ENCODE measurements at places on chromosomes 5 and 9.
A peak's percentile ranks its signal among the peaks of the same experiment; 100 is the strongest.

DNA sequence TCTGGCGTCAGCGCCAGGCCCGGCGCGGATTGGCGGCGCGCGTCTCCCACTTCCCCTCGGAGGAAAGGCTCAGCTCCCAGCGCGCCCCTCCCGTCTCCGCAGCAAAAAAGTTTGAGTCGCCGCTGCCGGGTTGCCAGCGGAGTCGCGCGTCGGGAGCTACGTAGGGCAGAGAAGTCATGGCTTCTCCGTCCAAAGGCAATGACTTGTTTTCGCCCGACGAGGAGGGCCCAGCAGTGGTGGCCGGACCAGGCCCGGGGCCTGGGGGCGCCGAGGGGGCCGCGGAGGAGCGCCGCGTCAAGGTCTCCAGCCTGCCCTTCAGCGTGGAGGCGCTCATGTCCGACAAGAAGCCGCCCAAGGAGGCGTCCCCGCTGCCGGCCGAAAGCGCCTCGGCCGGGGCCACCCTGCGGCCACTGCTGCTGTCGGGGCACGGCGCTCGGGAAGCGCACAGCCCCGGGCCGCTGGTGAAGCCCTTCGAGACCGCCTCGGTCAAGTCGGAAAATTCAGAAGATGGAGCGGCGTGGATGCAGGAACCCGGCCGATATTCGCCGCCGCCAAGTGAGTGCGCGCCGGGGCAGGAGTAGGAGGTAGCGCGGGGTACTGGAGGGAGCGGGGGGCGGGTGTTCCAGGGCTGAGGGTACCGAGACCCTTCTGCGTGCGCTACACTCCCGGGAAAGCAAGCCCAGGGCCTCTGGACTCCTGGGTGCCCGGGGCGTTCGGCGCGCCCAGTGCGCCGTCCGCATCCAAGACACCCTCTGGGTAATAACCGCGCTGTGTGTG, at the start of gene MSX2:
Gene MSX2, plus strand, starts transcription at position 99 of the 777 bp plus-strand sequence. Its CDS starts 78 bp downstream, at position 177.
- DNase-seq = peak; percentile 23

GRCh38 chr5:88390481-88390880, 121.8 kb upstream of the TMEM161B start:
- no peak for DNase-seq

- no peak for DNase-seq
Measured at GRCh38 chr5:73513996-73514395, 15.8 kb downstream of the BTF3 start.

- no peak for DNase-seq
Measured at GRCh38 chr9:90720621-90721265, 78.1 kb upstream of the DIRAS2 start.

- DNase-seq = no peak
Measured at GRCh38 chr5:163402007-163402406, 35.4 kb upstream of the CCNG1 start.

GRCh38 chr5:127098241-127098640, 24.9 kb upstream of the C5orf63 start:
- no peak for DNase-seq

DNA sequence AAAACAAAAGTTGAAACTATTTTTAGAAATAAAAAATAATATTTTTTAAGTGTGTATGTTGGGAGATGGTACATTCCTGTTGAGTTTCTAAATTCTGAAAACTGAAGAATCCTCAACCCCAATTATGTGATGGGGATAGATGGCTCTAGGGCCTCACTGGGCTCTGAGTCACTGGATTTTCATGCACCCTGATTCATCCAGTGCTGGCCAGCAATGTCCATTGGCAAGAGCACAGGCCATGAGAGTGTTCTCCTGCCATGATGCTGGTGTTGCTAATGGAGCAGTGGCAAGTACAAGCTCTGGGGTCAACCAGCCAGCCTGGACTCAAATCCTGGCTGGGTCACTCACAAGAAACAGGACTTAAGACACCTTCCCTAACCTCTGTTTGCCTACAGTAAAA, 23.3 kb downstream of the SMIM23 start:
- DNase-seq = no peak

- DNase-seq = no peak
Measured at GRCh38 chr9:19788614-19789271, at the start of gene SLC24A2. Gene SLC24A2, minus strand, starts transcription at chr9:19789037.

DNA sequence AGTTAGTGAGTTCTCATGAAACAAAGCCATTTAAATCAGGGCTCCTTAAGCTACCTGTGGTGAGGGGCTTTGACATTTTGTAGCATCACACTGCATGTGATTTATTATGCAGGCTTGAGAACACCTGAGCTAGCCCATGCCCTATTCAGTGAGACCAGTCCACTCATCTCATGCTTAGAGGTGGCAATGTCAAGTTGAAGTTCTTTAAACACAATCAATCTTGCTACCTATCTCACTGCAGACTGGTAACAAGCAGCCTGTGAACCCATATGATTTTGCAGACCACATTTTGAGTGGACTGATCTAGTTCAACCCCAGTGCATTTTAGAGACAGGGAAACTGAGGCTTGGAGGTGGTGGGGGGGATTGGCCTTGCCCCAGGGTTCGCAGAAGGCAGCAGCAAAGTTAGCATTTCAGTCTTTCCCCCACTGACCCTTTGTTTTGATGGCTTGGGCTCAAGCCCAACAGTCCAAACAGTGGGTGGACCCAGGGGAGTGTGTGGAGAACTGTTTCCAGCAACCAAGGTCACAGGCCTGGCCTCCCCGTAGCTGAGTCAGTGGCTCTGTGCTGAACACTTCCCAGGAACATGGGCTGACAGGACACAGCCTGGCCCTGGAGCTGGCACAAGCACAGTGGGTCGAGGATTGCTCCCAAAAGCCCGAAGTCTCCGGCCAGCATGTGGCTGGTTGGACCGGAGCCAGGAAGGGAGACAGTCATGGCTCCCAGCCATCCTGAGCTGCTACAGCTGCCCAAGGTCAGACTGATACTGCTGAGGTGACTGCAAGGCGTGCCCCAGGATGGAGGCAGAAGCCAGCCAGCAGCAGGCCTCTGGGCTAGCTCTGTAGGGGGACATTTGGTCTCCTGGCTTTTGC, 95.3 kb downstream of the RGS3 start:
- no peak for DNase-seq

DNA sequence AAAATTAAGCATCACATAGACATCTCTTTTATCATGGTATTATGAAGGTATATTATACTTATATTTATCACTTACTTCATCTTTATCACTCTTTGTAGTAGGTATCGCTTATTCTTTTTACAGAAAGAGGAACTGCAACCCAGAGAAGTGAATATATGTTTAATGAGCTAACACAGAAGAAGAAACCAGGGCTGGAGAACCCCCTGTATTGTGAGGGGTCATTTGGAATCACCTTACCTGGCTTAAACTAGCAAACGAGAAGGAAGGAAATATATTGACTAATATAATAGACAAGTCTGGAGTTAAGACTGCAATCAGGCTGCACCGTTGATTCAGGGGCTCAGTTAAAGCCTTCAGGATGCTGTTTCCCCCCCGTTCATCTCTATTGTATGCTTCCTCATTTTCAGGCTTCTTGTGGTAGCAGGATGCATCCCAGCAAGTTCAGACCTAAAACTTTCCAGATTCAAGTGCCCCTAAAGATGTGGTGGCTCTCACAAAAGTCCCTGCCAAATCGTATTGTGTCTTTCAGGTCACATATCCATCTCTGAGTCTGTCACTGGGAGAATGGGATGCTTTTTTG, 146.4 kb downstream of the GCNT1 start:
- DNase-seq = no peak

- no peak for DNase-seq
Measured at GRCh38 chr9:123281659-123282350, 13.4 kb upstream of the STRBP start.

- DNase-seq = no peak
Measured at GRCh38 chr5:135203593-135204036, 169.6 kb upstream of the PITX1 start.

GRCh38 chr5:73394610-73395009, 54.0 kb downstream of the FOXD1 start:
- no peak for DNase-seq

- DNase-seq = no peak
Measured at GRCh38 chr5:96317945-96318344, 115.1 kb downstream of the PCSK1 start.

- no peak for DNase-seq
Measured at GRCh38 chr5:148394587-148395019, 10.8 kb downstream of the FBXO38 start.

GRCh38 chr9:77827104-77827784, 179.1 kb upstream of the GNA14 start:
- no peak for DNase-seq

DNA sequence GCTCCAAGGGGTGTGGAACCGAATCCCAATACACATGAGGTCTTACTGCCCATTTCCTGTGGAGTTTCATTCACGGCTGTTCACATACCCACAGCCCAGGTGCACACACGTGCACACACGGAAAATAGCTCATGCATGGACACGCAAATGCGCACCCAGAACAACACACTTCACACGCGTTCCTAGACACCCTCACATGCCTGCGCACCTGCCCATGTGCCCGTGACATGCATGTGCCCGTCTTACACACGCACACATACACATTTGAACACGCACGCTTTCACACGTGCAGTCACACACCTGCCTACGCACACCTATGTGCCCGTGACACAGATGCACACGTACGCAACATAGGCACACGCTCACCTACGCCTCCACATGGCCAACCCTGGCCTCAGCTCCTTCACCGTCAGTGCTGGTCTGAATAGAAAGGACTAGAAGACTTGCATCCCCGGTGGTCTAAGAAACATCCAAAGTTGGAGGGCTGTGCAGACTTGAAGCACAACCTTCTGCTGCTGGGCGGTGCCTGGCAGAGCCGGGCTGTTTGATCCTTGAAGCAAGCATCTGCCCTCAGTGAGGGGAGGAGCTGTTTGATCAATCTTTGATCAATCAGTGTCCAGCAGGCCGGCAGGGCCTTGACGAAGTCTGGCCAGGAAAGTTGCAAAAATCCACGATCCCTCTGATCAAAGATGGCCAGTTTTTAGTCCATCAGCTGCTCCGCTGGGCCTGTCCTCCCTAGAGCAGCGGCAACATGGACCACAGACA, 164.7 kb downstream of the OLFM1 start:
- DNase-seq = no peak

GRCh38 chr5:175457466-175457865, 13.5 kb upstream of the DRD1 start:
- no peak for DNase-seq

DNA sequence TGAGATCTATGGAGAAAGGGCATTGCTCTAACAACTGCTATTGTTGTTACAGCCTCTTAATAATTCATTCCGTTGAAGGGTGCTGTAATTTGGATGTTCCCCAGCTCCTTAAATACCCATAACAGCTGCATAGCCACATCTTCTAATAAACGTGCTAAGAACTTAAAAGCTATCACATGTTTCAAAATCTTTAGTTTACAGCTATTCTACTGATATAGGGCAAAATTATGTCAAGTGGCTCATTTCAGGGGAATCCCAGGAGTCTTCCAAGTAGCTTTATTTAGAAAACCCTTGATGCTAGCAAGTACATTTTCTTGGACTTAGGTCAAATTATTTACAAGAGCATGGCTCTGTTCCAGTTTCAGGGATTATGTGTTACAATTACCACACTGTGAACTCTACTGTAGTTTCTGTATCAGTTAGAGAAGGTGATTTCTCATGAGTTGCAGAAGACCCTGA, 990.4 kb upstream of the ACO1 start:
- DNase-seq = no peak

DNA sequence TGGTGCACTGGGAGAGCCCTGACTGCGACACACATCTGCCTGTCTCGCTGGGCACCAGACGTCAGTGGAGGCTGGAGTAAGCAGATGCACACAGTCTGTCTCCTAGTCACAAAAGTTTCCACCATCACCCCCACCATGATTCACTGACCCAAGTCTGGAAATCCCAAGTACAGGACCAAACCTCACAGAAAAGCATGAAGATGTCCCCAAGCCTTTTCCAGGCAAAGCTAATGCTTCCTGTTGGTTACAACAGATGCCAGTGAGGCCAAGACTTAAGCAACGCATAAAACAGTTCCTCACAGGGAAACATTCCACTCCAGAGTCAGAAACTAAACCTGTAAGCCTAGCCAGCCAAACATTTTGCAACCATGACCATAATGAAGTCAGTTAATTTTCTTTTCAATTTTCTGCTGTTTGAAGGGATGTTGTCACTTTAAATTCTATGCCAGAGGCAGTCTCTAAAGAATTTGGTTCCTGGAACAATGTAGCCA, 259.3 kb upstream of the SLC30A5 start:
- no peak for DNase-seq

- no peak for DNase-seq
Measured at GRCh38 chr9:121637713-121638220, 13.7 kb upstream of the DAB2IP start.

- no peak for DNase-seq
Measured at GRCh38 chr9:94480205-94480604, 74.7 kb upstream of the PCAT7 start.

DNA sequence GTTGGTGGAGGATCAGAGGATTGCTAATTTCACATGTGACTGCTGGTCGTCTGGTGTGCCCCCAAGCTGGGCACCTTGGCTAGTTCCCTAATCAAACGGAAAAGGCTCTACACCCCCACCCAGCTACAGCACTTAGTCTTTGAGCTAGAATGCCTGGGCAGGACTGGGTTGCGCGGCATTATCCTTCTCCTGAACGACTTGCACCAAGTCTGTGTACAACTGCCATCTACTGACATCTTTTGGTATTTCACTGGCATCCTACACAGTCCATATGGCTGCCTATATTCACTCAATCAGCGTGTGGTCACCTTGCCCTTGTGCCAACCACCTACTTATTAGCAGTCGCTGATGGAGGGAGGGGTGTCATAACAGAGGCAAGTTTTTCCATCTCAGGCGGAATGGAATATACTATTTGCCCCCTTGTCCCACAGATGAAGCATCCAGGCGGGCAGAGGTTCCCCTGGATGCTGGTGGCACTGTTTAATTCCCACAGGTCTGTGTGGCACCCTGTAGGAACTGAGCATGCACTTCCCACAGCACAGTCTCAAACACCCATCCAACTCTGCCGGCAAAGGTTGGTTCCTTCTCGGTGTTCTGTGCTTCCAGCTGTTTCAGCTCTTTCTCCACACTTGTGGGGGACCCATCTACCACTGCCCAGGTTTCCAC, 150.1 kb downstream of the OSTF1 start:
- DNase-seq = peak; percentile 3

DNA sequence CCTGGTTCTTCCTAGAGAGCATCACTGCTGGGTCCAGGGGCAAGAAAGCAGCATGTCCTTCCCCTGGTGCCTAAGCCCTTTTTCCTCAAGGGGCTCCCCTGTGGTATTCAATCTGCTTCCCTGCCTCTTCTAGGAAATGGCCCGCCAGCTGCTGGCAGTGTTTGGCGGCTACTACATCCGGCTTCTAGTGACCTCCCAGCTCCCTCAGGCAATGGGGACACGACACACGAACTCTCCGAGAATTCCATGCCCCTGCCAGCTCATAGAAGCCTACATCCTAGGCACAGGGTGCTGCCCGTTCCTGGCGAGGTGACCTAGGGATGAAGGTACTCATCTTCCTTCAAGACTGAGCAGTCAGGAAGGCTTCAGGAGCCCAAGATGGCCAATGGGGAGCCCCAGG, 14.6 kb downstream of the TEX53 start:
- DNase-seq = no peak

DNA sequence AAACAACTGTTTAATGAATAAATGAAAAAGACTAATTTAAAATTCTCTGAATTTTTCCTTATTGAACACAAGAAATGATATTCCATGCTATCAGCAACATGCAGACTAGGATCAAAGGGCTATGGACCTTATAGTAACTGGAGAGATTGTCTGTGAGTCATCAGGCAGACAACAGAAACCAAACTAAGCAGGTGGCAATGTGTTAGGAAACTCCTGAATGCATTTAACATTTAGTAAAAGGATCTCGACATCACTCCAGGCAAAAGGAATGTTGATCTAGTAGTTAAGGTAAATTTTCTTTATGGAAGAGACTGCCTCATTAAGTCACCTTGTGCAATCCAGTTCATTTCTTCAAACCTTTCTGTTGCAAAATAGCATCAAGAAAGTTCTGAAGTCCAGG, 58.4 kb downstream of the ARL15 start:
- no peak for DNase-seq

- no peak for DNase-seq
Measured at GRCh38 chr9:133167769-133168168, 4.1 kb upstream of the GBGT1 start.

Data from T-helper 22 cell (primary cell).